ENCODE measurements at places on chromosomes 5 and 9.

DNA sequence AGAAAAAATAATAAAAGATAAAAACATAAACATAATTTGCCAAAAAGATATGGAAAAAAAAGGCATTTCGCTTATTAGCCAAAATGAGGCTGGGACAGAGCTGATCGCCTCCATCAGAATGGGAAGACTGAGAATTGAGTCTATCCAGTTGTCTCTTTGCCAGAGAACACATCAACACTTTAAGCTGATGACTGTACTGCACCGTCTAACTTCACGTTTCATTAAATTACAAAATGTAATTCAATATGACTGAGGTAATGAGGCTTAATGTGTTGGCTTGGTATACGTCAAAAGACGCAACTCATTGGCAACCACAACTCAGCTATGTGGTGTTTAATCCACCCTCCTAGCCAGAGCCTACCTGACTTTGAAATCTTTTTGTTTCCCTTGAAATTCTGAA is 462.7 kb upstream of the CD180 start:
- DNase-seq: no peak

GRCh38 chr9:130480673-130481072 is 35.9 kb downstream of the ASS1 start:
- no peak for DNase-seq

DNA sequence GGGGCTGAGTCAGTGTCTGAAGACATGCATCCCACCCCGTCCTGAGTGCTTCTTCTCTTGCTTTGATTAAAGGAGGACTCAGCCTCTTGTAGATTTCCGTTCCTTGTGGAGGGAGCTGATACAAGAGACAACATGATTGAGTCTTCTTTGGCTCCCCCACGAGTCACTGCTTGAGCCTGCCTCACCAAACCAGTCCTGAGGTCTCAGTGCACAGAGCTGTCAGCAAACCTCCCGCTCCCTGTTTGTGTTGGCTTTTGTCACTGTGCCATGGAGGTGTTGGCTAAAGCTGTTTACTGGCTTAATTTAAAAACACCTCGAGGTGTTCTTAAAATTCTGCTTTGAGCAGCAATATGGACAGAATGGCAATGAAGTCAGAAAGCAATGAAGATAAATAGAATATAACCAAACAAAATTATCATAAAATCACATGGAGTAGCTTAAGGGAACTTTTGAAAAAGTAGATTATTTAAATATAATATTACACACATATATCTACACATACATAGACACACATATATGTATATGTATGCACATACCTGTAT is 234.1 kb upstream of the ANKRD55 start:
- DNase-seq: no peak

GRCh38 chr9:1709347-1709746 is 305.8 kb upstream of the SMARCA2 start:
- DNase-seq: no peak

- DNase-seq: no peak
These were observed 44.2 kb upstream of the TENT2 start for GRCh38 chr5:79567926-79568549.

- DNase-seq: no peak
These were observed 77.8 kb downstream of the MUSK start for GRCh38 chr9:110746211-110746930.

- DNase-seq: no peak
These were observed 116.5 kb downstream of the PSD2 start for GRCh38 chr5:139912158-139912557.

GRCh38 chr9:120257483-120257882 is 322.5 kb downstream of the CDK5RAP2 start:
- no peak for DNase-seq

DNA sequence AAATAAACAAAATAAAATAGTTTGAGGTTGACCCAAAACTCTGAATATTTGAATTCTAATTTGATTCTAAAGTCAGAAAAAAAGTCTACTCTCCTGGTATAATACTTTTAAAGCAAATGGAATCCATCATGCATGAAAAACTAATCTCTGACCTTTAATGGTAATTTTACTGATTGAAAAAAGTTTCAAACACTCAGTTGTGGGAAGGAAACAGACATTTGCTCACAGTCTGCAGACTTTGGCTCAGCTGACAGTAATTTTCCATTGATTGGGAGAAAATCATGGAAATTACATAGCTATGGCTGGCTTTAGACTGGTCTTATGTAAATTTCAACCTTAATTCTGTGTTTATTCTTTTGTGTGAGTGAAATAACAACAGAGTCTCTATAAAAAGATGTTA is 574.3 kb downstream of the PDE4D start:
- DNase-seq: no peak

- DNase-seq: no peak
These were observed 35.6 kb upstream of the SMU1 start for GRCh38 chr9:33112094-33112493.

DNA sequence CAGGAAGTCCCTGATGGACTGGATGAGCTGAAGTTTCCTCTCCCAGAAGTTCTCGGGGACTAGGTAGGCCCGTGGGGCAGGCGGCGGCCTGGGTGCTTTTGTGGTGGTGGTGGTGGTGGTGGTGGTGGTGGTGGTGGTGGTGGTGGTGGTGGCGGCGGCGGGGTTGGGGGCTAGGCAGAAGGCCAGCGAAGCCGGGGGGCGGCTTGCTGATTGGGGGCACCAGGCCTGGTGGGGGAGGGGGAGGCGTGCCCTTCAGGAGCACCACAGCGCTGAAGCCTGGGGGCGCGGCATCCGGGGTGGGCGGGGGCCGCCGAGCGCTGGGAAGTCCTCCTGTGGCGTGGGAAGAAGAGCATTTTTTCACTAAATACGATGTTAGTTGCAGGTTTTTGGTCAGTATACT is 26.9 kb downstream of the SPATA31C1 start:
- no peak for DNase-seq

DNA sequence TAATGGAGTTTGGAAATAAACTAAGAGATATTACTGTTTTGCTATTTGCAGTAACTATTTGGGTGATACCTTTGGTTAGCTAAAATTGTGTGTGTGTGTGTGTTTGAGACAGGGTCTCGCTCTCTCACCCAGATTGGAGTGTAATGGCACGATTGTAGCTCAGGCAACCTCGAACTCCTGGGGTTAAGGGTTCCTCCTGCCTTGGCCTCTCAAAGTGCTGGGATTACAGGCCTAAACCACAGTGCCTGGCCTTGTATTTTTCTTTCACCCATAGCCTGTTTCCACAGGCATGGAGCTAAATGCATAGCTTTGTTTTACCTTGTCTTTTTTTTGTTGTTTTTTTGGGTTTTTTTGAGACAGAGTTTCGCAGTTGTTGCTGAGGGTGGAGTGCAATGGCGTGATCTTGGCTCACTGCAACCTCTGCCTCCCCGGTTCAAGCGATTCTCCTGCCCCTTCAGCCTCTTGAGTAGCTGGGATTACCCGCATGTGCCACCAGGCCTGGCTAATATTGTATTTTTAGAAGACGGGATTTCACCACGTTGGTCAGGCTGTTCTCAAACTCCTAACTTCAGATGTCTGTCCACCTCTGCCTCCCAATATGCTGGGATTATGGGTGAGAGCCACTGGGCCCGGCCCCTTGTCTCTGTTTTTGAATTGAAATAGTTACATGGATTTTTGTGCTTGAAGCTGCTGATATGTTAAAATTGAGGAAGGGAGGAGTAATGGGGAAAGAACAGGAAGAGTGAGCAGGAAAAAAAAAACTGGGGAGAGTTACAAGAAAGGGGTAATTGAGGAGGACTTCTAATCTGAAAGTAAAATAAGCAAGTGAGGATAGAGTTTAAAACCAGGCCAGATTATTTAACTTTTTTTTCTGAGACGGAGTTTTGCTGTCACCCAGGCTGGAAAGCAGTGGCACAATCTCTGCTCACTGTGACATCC is 5.7 kb downstream of the GPBP1 start:
- no peak for DNase-seq

- DNase-seq: no peak
These were observed 701.7 kb downstream of the SEMA5A start for GRCh38 chr5:8844206-8844605.

GRCh38 chr9:85079349-85079748 is 409.8 kb downstream of the NTRK2 start:
- no peak for DNase-seq

GRCh38 chr9:36800455-36800854 is 227.8 kb downstream of the MELK start:
- DNase-seq: no peak

GRCh38 chr5:54658010-54658409 is 140.5 kb downstream of the SNX18 start:
- no peak for DNase-seq

DNA sequence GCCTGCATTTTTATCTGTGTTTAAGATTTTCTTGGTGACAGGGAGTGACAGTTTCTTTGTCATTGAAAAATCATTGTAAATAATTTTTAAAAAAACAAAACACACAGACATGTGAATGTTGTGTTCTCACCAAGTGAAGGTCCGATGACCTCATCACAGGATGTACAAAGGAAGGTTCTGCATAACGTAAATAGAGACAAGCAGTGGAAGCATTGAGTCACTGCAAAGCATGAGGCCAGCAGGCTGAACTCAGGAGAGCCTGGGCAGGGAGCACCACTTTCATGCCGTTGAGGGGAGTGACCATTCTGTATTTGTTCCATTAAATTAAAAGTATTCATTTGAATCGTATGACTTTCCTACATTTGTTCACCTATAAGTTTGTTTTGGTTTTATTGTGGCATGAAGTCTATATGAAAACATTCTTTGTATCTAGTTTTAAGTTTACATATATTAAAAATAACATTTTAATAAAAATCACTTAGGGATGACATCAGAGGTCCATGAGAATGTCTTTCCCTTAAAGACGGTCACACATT is 70.4 kb upstream of the TLE1 start:
- DNase-seq: no peak

- no peak for DNase-seq
These were observed 64.0 kb upstream of the PTGER4 start for GRCh38 chr5:40615586-40616170.

GRCh38 chr9:98883276-98883675 is 60.4 kb upstream of the COL15A1 start:
- DNase-seq: no peak

DNA sequence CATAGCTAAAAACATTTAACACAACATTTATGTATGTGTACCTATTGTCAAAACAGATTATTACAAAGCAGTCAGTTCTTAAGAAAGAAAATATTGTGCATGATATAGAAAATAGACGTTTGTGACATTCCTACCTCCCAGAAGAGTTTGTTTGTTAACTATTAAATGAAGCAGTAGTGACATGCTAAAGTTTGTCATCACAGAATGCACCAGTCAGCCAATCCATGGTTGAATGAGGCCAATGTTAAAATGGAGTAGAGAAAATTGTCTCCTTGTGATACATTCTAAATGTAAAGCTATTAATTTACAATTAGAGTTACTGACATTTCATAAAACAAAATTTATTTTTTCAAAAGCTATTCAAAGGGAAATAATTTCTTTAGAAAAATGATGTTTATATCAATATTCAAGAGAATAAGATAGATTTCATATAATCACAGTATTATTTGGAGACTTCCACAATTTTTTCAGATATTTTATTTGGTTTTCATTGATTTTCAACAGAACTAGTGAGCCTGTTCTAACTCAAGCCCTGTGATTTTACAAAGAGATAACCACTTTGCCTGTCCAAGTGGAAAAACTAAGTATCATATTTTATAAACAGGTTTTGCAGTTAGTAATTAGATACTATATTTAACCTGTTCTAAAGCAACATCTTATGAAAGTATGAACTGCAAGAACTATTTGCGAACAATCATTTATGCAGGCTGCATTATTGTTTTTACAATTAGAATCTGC is 176.8 kb downstream of the ISL1 start:
- no peak for DNase-seq

DNA sequence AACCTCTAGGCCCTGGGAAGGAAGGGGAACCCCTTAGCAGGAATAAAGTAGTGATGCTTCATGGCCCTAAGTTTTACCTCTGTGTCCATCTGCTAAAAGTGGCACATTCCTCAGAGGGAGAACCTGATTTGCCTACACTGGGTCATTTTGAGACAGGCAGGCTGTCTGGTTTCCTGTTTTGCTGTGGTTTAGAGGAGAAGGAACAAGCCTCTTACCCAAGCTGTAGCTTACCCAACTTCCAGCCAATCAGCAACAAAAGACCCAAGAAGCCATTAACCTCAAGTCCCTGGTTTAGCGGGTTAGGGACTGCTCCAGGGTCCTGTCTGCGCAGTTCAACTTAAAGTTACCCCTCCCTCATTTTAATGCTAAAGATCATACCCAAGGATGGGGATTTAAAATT is 411.0 kb downstream of the MAT2B start:
- DNase-seq: no peak

GRCh38 chr5:111259636-111260035 is 35.5 kb downstream of the CAMK4 start:
- DNase-seq: no peak

DNA sequence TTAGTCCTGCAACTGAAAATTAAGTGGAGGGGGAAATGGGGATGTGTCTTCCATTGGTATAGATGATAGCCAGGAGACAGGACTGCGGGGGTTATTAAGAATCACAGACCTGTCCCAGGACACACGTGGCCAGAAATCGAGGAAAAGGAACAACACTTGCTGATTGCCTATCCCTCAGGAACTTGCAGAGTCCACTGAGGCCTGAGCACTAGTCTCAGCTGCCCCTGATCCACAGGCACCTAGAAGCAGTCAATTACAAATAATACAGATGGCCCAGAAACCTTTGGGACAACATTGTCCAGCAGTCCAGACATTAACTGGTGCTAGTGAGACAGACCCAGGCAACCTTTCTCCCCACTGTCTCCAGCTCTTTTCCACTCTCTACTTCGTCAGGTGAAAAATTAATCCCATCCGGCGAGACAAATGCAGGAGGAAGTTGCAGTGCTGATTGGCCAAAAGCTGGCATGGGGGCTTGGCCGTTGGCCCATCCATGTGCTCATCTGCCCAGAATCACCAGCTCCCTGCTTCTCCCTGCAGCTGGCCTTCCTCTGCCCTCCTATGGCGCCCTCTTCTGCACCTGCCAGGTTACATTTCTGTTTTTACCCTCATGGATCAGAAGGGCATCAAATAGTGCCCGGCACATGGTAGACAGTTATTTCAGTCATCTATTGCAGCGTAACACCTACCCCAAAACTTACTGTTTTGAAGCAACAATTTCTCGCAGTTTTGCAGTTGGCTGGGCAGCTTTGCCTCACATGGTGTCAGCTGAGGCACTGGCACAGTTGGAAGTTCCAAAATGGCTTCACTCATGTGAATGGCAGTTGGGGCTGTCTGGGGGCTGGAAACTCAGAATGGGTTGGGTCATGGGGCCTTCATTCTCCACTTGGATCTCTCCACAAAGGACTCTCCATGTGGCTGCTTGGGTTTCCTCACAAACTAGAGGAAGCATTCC is 3.6 kb upstream of the B4GALT1 start:
- DNase-seq: no peak

- DNase-seq: no peak
These were observed 68.2 kb downstream of the UBE2QL1 start for GRCh38 chr5:6516823-6517222.

GRCh38 chr5:44183753-44184152 is 205.5 kb downstream of the FGF10 start:
- no peak for DNase-seq

- no peak for DNase-seq
These were observed 10.6 kb upstream of the F2RL1 start for GRCh38 chr5:76808141-76808691.

- DNase-seq: no peak
These were observed 21.6 kb upstream of the CLPTM1L start for GRCh38 chr5:1366514-1366913.

GRCh38 chr9:136646827-136647711 is 15.6 kb upstream of the EGFL7 start:
- no peak for DNase-seq

- DNase-seq: no peak
These were observed 34.1 kb upstream of the PAM start for GRCh38 chr5:102720969-102721368.

GRCh38 chr9:85645909-85646627 is 95.7 kb downstream of the AGTPBP1 start:
- DNase-seq: no peak

- DNase-seq: no peak
These were observed 44.5 kb upstream of the PRSS3 start for GRCh38 chr9:33750839-33751339.

Measured in T-helper 22 cell (primary cell).